ENCODE measurements at places on chromosomes 11 and 22.
A peak's percentile ranks its signal among the peaks of the same experiment; 100 is the strongest.

DNA sequence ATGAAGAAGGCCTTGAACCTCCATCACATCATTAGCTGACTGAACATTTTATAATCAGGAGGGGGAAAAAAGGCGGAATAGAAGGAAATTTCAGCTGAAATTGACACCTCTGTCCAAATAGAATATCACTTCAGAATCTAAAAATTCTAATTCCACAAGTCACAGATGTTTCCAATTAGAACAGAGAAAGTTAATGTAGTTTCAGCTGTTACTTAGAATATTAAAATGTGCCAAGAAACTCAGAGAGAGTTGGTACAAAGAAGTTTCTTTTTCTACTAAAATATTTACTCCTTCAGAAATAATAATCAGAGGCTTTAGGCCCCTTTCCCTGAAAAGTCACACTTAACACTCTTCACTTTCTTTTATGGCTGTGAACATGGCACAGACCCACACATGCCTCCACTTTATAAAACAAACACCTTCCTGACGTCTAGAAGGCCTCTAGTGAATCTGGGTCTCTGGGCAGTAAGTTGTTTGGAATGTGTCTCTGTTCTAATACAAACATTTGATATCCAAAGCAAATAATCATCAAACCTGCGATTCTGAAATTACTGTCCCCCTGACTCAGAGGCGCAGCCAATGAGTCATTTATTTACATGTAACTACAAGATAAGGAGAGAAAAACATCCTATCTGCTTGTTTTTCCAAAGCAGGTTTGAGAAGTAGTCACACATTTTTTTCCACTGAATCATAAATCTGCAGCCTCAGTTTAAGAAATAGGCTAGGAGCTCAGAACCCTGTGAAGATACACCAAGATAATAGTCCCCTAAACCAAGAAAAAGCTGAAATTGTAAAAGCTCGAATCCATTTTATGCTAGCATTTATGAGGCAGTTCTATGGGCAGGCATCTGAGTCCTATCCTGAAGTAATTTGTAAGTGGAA, 148.4 kb downstream of the ME3 start:
- peak; percentile 63 for DNase-seq

DNA sequence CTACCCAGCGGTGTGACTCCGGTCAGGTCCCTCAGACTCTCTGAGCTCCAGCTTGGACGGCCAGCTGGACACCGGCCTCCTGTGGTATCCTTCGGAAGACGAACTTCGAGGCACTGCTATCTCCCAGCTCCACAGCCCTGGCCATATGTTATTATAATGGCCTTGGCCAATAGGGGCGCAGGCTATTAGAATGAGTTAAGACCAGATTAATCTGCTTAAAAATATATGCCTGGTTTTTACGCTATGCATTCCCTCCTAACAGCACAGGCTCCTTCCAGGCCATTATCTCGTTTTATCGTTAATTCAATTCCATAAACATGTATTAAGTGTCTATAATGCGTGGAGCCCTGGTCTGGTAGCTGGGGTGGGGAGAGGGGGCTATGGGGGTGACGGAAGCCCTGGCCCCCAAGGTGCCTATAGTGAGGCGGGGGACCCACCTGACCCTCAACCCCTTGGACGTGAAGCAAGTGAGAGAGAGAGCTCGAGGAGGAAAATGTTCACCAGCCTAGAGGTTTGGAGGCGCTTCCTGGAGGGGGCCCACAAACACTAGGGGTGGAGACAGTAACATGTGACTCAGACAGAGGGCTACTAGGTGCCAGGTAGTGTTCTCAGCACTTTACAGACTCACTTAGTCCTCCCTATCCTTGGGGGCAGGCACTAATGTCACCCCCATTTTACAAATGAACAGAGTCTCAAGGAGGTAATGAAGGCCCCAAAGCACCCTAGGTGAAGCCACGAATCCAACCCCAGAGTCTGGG, 37.5 kb upstream of the TCF20 start:
- no peak for DNase-seq

GRCh38 chr11:9955391-9955790, 291.5 kb downstream of the SWAP70 start:
- no peak for DNase-seq

- no peak for DNase-seq
These were observed 1.6 kb downstream of the PKNOX2 start for GRCh38 chr11:125165843-125166763.

DNA sequence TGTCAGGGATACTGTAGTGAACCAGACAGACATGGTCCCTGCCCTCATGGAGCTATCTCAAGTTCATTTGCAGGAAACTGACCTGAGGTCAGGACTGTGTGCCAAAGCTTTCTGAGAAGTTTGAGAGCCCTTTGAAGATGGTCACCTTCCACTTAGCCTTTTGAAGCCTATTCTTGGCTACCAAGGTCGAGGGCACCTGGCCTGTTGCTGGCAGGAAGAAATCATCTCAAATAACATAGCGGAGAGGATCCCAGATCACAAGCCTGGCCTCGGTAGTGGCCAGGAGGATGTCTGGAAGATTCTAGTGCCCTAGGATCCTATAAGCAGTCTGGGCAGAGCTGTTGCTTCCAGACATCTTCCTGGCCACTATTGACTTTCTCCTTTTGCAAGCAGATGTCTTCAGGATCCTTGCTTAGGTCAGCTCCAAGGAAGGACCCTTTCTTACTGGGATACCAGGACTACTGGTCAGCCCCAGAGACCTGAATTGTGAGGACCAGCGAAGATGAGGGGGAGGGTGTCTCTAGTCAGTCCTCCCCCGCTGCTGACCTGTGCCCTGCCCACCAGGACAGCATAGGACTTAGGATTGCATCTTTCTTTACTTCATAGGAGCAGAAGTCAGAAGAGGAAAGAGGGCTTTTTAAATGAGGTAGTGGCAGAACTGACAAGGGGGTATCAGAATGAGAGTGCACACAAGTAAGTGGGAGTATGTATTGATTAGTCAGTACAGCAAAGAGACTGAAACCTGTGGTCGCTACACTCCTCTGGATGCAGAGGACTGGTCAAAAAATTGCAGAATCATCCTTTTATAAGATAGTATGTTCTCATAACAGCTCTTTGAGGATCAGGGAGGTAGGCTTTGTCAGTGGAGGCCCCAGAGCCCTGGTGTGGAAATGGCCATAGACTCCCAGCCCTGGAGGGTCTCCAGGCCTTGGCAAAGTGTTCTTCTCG, 94.8 kb downstream of the TEAD1 start:
- peak; percentile 39 for DNase-seq

DNA sequence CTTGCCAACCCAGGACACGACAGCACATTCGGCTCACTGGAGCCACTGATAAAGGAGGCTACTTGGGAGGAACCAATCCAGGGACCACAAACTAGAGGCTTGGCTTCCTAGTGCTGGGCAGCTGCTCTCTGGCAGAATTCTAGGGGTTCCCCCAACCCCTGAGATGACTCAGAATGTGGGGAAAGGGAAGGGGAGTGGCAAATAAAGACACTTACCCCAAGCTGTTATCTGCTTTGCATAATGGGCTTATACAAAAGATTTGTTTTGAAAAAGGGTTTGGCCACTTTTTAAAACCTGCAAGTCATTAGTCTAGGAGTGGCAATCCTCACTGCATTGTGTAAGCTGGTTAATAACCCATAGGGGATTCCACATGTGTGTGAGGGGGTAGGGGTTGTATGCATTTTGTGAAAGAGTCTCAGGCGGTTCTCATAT, 64.1 kb upstream of the LMO1 start:
- no peak for DNase-seq

DNA sequence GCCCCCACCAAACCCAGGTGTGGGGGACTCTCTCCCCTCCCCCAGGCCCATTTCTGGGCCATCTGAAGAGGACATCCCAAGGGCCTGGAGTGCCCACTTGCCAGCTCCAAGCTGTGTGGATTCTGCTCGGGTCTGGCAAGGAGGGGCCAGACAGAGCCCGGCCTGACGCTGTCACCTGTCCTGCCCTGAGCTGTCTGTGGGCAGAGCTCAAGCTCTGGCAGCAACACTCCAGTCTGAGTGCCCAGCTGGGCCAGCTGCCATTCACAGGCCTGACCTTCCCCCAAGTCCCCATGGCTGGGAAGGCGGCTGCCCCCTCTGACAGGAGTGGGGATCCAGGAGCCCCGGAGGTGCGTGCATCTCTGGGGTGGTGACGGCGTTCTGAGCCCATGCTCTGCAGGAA, 6.2 kb upstream of the PIM3 start:
- DNase-seq = no peak

DNA sequence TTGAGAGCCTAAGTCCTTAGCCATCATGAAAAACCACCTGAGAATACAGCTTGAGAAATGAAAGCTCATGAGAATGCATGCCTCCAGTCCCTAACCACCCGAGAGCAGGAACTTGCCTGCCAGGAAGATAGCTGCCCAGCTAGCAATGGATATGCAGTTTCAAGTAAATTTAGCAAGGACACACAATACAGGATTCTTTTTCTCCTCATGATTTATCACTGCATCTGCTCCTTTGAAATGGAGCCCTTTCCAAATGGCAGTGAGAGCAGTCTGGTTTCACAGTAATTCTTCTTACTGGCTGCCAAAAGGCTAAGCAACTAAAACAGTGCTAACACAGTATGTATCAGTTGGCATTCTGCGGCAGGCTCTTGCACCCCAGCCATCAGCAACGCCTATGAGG, 109.9 kb downstream of the MICAL3 start:
- no peak for DNase-seq

DNA sequence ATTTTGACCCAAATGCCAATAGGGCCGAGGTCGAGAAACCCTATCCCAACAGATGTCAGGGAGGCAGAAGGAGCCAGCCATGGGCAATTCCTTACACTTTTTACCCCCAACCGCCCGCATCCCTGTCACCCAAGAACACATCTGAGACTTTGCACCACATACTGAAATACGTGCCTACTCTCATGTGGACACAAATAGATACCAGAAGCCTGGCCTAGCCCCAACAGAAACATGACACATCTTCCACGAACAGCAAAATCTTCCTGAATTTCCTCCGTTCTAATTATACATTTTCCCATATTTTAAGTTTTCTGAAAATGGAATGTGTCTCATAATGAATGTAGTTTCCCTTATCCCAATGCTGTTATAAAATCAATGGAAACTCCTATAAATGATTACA, 64.7 kb downstream of the SLC1A2 start:
- DNase-seq = no peak

GRCh38 chr11:36594316-36594989, at the start of gene IFTAP:
Gene IFTAP (plus strand): TSS chr11:36594502. CDS start chr11:36610104, 15,602 bp downstream.
- peak; percentile 50 for DNase-seq

GRCh38 chr11:15967966-15968365, 388.4 kb downstream of the SOX6 start:
- DNase-seq = no peak

- DNase-seq = no peak
These were observed 44.0 kb downstream of the SOX6 start for GRCh38 chr11:16312233-16312765.

DNA sequence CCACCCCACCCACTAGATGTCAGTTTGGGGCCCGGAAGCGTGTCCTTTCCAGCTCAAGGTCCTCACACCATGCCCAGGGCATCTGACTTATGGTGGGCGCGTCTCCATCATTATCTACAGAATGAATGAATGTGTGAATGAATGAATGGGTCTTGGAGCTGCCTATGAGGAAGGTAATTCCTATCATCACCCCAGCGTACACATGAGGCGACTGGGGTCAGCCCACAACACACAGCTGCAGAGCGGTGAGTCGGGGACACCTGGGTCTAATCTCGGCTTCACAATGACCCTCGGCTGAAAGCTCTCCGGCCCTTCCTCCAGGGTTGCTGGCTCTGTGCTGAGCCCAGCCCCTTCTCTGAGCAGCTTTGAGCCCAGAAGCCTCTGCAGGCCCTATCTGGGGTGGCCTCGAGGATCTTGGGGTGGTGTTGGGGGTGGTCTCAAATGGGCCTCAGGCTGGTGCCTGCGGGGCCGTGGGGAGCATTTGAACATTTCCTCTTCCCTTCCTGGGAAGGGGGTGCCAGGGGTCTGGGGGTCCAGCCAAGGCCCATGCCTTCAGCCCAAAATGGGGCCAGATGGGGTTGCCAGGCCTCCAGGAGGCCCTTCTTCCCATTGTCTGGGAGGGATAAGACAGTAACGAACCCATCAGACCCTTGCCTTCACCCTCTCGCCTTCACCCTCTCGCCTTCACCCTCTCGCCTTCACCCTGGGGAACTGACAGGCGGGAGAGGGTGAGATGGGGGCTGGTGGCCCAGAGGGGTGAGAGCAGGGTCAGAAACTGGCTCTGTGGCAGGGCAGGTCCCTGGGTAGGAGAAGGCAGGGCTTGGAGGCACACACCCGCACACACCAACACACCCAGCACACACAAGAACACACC, 82.4 kb downstream of the MYEOV start:
- no peak for DNase-seq

DNA sequence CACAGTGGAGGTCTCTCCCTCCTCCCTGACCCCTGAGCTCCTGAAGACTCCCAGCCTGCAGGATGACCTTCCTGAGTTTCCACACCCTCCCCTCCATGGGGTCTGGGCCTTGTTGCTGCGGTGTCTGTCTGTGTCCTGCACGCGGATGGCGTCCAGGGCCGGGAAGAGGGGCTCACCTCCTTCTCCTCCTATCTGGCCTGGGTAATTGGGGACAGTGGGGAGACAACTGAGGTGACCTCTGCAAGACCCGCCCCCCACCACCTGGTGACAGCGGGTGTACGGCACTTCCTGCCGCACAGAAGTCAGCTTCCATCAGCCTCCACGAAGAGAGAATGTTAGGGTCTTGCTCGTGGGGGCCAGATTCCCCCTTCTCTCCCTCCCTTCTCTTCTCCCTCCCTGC, 31.7 kb downstream of the LINC01488 start:
- DNase-seq = no peak

DNA sequence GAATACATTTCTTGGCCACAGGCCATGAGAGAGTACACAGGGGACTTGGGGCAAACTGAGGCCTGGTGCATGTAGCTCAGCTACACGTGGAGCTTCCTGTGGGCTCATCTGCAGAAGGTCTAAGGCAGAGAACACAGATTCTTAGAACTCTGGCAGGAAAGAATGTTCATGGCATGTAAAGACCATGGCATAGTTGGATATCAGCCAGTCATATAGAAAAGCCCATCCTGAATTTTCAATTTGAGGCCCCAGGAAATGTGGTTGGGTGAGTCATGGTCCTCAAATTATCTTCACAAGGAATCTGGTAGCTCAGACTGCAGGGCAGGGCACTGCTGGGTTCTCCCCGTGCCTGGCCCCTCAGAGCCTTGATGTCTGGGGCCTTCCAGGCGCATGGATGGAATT, 13.7 kb upstream of the ST3GAL4 start:
- DNase-seq = no peak

DNA sequence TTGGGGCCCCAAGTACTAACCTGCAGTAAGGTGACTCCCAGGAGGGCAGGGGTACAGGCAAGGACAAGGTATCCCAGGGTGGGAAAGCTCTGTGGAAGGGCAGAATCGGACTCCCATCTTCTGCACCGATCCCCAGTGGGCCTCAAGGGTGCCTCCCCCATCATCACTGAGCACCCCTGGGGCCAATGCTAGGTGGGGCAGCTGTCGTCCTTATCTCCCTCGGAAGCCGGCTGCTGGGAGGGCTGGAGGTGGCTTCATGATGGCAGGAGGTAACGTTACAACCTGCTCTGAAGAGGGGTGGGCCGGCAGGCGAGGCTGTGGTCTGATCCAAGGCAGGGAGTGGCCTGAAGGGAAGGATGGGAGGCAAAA, 87.6 kb upstream of the LINC01488 start:
- no peak for DNase-seq

- DNase-seq = no peak
These were observed 4.3 kb downstream of the ASRGL1 start for GRCh38 chr11:62341588-62341987.

GRCh38 chr22:29089507-29089906, 16.7 kb downstream of the KREMEN1 start:
- DNase-seq = no peak

Measured in activated CD4-positive, alpha-beta T cell treated with anti-CD3 and anti-CD28 coated beads, Interleukin-2, Interleukin-4, amounts not matched to agents 100 ng/mL and 50 ng/mL, durations not matched to agents 16 hours and 8 hours (primary cell).